CD4-positive, alpha-beta T cell treated with Interleukin-12 subunit alpha and Interleukin-12 subunit beta, for 1 hour (primary cell): ENCODE measurements at places on chromosomes 5 and 9.

GRCh38 chr9:84636436-84636835 lies 33.1 kb upstream of the NTRK2 start:
- no peak for DNase-seq

GRCh38 chr5:77033338-77033737 lies 3.1 kb downstream of the AGGF1 start:
- DNase-seq, result no peak

DNA sequence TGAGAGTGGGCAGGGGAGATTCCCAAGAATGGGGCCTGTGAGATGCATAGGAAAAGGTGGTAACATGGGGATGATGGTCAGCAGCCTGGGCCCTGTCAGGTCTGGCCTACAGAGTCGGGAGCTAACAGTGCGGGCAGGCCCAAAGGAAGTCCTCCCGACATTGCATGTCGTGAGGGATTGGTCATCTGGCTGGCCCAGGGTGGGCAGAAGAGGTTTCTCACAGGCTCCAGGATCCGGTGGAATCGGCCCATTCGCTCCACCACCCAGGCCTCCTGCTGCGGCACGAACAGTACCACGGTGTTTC lies 514 bp downstream of the STOML2 start:
- no peak for DNase-seq

DNA sequence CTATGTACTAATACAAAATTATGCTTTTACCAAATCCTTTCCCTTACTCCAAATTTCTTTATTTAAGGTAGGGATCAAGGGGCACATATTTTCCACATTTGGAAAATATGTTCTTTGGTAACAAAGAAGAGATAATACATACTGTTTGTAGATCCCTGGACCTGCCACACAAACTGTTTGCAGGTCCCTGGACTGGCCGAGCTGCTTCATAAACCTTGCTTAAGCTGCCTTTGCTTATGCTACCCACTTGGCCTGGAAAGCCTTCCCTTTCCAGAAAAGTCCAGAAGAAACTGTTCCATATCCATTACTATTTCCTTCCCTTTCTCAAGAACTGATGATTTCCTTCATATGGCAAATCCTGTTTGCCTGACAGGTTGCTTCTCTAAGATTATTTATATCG lies 22.6 kb upstream of the DMXL1 start:
- DNase-seq, result no peak

GRCh38 chr9:37408933-37409710 lies 13.4 kb upstream of the GRHPR start:
- DNase-seq, result peak; percentile 77
